Stimulated activated CD8-positive, alpha-beta memory T cell treated with anti-CD3 and anti-CD28 coated beads, Interleukin-4, amount 100 ng/mL, for 24 hours (primary cell): ENCODE measurements at places on chromosomes 12 and 14.

- DNase-seq, result no peak
Measured at GRCh38 chr14:27845241-27845850, 921.2 kb upstream of the FOXG1 start.

- DNase-seq, result no peak
Measured at GRCh38 chr12:115060477-115061168, 376.6 kb upstream of the TBX3 start.

DNA sequence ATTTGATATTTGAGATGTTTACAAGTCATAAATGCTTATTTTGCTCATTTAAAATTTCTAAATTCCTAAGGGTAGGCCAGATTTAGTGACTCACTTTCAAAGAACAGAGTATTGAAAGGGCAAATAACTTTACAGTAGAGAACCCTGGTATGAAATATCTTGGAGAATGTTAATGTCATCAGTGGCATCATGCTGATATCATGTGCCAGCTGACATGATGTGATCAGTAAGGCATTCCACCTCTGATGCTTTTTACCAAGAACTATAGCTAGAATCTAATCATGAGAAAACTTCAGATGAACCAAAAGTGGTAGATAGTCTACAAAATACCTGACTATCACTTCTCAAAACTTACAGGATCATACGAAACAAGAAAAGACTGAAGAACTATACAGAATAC is 2.9 kb upstream of the FLRT2 start:
- DNase-seq, result no peak

DNA sequence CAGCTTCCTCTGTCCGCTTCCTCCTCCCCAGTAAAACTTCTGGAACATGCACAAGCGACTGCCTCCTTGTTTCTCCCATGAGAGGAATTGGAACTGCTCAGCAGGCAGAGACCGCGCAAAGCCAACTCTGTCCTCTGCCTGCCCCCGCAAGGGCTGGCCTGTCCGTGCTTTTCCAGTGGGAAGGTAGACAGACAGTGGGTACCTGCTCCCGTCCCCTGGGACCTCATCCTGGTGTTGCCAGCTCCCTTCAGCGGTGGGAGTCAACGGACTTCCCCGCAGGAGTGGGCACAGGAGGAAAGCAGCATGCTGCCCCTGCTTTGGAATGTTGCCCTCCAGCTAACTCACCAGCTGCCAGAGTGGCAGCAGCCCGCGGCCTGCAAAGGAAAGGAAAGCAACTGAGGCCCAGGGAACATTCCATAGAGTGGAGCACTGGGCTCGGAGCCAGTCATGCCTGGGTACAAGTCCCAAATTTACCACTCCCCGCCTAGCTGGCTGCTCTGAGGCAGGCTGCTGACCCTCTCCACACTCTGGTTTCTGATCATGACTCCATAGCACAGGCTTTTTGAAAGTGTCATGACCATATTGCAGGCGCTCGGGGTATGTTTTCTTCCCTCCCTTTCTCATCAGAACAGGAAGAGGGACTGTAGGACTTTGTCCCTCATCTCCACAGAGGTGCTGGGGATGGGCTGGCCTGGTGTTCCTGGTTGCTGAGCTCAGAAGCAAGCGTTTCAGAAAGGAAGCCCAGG is 89.2 kb upstream of the CLMN start:
- DNase-seq, result no peak

DNA sequence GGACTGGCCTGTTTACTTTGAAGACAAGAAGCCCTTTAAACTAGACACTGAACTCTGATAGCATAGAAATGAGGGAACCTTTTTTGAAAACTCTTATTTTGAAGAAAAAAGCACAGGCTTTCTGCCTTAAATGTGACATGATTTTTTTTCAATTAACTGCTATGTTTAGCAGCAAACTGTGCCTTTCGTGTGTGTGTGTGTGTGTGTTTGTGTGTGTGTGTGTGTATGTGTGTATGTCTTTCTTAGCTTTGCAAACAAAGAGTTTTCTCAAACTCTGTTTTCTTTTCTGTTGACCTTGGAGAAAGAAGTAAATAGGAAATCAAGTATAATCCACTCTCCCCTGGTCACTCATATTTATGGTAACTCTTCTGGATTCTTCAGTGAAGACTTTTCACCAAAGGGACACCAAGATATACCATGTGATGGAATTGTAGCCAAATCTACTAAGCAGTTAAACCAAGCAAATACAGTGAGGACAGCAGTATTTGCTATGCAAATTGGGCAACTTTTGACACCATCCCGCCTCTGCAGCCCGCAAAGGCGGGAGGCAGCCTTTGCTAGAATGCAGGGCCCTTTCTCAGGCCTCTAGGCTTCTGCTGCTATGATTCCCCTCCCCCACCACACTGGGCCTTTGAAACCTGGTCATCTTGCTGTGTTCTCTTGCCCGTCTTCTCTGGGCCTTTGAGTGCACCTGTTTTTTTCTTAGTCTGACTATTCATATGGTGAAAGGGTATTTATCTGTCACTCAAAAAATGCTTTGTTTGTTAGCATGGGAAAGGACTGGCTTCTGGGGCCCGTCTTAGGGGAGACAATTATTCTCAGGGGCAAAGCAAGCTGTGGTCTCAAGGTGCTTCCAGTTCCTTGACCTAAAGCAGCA is 107.9 kb downstream of the MYRFL start:
- no peak for DNase-seq

GRCh38 chr12:15522574-15523187 is 200.4 kb downstream of the PTPRO start:
- no peak for DNase-seq

DNA sequence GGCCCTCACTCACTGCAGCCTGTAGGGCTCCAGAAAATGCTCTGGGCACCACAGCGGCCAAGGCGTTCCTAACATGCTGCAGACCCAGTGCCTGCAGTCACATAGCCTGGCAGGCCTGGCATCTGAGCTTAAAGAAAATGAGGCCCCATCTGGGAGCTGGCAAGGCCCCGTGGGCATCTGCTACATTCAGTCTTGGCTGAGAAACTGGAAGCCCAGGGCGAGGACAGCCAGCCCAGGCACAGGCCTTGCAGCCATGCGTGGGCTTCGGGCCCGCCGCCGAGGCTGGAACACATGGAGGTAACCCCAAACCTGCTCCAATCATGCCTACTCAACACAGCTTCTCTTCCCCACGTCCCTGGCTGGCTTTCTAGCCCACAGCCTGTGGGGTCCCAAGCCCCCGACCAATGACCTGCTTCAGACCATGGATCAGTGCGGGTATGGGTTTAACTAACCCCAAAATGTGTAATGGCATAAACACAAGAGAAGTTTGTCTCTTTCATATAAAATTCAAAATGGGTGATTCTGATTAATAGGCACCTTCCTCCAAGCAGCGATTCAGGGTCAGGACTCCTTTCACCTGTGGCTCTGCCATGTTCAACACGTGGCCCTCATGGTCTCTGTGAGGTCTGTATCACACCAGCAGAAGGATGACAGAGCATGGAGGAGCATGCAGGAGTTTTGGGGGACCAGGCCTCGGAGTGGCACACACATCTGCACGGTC is 6.4 kb downstream of the NGB start:
- DNase-seq, result no peak

DNA sequence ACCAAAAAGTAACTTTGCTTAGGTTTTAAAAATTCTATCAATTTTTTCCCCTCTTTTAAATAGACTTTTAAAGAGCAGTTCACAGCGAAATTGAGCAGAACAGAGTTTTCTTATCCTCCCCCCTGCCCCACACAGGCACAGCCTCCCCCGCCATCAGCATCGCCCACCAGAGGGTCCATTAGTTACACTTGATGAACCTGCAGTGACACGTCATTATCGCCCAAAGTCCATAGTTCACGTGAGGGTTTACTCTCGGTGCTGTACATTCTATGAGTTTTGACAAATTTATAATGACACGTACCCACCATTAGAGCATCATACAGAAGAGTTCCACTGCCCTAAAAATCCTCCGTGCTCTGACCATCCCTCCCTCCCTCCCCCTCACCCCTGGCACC is 58.4 kb downstream of the FZD10 start:
- no peak for DNase-seq

GRCh38 chr14:94584591-94585280 is 3.5 kb downstream of the SERPINA5 start:
- DNase-seq, result no peak

GRCh38 chr14:52413729-52414408 is 99.8 kb downstream of the PTGER2 start:
- DNase-seq, result no peak

DNA sequence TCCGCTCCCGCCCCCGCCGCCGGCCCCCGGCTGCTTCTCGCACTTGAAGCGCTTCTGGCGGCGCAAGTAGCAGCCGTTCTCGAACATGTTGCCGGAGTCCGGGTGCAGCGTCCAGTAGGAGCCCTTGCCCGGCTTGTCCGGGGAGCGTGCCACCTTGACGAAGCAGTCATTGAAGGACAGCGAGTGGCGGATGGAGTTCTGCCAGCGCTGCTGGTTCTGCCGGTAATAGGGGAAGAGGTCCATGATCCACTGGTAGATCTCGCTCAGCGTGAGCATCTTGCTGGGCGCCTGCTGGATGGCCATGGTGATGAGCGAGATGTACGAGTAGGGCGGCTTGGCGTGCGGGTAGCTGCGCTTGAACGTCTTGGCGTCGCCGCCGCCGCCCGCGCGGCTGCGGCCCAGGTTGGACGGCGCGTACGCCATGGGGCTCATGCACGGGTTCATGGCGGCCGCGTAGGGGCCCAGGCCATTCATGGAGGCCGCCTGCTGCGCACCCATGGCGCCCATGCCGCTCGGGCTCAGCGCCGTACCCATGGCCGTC is 3.0 kb downstream of the FOXA1 start:
- DNase-seq, result no peak

- DNase-seq, result peak; percentile 63
Measured at GRCh38 chr14:24329736-24330135, 5.1 kb downstream of the ADCY4 start.

DNA sequence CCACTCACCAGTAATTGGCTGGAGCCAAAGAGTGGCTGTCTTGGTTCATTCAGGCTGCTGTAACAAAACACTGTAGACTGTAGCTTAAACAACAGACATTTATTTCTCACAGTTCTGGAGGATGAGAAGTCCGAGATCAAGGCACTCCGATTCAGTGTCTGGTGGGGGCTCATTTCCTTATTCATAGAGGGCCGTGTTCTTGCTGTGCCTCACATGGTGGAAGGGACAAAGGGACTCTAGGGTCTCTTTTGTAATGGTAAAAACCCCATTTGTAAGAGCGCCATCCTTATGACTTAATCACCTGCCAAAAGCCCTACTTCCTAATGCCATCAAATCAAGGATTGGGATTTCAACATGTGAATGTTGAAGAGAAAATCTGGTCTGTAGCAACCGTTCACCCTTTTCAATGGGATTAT is 34.7 kb upstream of the CDKN3 start:
- no peak for DNase-seq

GRCh38 chr12:108955225-108955835 is 65.5 kb downstream of the SVOP start:
- no peak for DNase-seq

DNA sequence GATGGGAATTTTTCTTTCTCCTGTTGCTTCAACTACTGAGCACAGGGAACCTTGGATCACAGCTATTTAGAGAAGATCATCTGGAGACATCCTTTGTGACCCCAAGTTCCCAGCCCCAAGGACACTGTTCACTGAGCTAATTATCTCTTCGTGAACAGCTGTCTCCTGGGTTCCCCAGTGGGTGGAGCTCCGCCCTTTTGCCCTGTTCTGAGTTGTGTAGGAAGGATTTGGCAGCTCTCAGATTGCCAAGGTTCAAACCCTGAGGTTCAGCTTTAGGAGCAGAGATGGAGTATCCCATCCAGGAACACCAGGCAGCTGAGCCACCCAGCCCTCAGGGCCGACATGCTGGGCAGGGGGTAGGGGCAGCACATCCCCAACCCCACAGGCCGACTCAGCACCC is 32.0 kb downstream of the NGB start:
- no peak for DNase-seq

DNA sequence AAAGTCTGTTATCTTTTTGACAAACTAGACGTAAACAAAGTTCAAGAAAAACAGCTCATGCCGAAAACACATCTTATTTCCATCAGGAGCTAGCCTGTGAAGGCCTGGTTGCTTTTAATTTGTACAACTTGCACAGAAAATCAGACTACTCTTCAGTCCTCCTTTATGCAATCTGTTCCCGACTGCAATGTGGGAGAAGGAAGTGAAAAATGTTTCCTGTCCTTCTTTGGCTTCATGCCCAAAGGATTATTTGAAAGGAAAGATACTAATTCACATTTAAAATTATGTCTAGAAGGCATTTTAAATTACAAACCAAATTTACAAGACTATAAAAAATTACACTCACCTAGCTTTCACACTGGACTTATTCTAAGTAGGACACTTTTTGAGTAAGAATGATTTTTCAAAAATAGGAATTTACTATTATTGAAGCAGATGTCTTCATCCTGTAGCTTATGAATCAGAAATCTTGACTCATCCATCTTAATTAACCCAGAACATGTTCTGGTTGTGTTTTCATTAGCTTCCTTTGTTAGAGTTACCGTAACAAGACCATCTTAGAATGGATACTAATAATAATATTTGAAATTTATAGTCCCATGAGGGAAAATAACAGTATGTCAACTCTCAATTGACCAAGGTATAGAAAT is 272.6 kb downstream of the PRKD1 start:
- no peak for DNase-seq

DNA sequence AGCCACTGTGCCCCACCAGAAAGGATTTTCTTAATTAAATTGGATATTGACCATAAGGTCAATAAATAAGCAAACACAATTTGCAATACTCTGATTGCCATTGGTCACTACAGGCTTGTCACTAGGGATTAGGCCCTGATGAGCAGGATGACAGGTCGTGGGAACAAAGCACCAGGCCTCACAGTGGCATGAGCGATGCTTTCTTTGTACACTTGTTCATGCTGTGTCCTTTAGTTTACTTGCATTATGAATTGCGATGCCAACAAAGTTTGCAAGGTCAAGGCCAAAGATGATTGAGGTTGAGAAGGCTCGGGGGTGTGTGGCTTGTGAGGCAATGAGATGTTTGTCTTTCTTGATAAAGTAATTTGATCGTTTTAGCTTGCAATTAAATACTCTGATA is 136.0 kb downstream of the TTC8 start:
- DNase-seq, result no peak

- no peak for DNase-seq
Measured at GRCh38 chr12:3398196-3398789, 92.7 kb upstream of the PRMT8 start.

DNA sequence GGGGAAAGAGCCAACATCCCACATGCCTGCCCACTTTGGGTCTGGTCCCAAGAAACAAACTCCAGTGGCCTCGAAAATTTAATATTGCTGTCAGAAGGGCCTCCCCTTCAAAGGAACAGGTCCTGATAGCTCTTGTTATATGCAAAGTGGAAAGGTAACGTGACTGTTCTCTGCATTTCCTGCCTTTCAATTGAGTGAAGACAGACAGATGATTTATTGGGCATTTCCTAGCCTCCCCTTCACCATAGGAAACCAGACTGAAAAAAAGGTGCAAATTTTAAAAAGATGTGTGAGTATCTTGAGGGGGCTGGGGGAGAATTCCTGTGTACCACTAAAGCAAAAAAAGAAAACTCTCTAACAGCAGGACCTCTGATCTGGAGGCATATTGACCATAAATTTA is 235.2 kb downstream of the ZFP36L1 start:
- no peak for DNase-seq
